ENCODE measurements at places on chromosomes 12 and 14.
A peak's percentile ranks its signal among the peaks of the same experiment; 100 is the strongest.

- DNase-seq: no peak
Measured at GRCh38 chr14:32226056-32226455, 23.0 kb upstream of the RNU6-8 start.

DNA sequence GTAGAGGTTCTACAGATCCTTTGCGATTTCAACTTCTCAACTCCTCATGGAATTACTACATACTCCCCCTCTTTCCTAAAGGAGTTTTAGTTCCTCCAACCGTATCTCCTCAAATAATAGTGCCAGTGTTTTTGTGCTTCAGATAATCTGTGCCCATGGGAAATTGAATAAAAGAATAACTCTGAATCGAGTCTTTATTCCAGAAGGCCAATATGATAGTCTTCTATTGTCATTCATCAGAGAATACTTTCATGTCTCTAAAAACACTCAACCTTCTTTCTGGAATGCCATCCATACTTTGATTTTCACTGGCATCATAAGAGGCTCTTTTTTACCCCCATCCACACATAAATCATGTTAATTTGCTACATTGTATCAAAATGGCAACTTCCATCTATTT is 911.3 kb upstream of the USP15 start:
- DNase-seq: no peak

- DNase-seq: no peak
Measured at GRCh38 chr14:19974844-19975243, 547 bp upstream of the OR4K15 start.

DNA sequence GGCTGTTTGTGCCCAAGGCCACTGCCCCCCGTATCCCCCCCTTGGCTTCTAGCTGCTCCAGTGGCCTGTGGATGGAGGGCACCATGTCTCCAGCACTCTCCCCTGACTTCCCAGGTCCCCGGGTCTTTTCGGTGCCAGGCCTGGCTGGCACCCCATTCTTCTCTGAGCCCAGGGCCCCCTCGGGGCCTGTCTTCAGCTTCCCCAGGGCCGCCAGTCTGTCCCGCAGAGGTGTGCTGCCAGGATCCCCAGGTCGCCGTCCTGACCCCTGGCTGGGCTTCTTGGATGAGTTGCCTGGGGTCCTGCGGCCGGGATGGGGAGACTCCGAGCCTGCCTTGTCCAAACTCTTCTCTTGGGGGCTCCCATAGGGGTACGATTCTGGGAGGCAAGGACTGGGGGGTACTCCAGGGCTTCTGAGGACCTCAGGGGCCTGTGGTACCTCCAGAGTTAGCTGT is 32.5 kb downstream of the NCKAP5L start:
- DNase-seq: no peak

GRCh38 chr14:105549481-105549880 is 23.1 kb downstream of the TMEM121 start:
- no peak for DNase-seq

DNA sequence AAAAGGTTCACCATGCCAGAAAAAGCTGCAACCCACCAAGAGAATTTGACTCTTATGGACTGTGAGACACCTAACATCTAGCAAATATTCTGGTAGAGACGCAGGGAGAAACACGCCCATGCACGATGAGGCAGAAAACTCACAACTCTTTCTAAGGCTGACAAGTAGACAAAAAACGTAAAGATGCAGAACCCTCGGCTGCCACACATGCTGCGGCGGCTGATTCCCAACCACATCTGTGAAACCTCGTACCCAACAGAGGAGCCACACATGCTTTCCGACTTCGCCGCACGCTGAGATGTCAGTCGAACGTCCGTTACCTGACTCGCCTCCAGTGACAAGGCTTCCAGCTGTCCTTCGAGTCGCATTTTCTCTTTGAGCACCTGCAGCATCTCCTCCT is 21.8 kb downstream of the GOLGA3 start:
- DNase-seq: peak; percentile 26

DNA sequence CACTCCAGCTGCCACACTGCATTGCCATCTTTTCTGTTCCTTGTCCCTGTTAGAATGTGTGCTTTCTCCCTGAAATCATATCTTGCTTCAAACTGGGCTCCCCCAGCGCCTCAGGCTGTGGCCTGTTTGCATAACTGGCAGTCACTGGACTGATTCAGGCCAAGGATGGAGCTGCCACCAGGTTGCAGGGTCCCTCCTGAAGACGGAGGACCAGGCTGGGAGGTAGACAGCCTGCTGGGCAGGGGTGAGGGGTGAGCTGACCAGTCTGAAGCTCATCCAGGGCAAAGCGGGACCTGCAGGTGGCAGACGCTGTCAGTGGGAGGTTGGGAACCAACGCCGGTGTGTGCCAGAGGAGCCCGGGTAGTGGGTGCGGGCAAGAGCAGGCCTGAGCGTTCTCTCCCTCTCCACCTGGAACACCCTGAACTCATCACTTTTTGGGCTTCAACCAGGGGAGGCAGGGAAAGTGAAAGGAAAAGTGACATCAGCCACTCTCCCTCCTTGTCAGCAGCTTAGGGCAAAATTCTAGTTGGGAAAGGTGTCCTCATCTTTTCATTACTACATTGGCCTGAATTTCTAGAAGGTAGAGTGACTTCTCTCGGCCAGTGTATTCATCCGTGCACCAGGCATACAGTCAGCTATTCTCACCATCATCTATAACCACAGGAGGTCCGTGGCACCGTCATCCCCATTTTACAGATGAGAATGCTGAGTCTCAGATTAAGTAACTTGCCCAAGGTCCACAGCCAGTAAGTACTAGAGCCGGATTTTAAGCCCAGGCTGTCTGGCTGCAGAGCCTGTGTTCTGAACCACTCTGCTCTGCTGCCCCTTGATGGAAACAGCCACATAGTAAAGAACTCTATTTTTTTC is 219.1 kb downstream of the SLC41A2 start:
- DNase-seq: no peak

- no peak for DNase-seq
Measured at GRCh38 chr14:42480255-42480654, 873.6 kb downstream of the LRFN5 start.

DNA sequence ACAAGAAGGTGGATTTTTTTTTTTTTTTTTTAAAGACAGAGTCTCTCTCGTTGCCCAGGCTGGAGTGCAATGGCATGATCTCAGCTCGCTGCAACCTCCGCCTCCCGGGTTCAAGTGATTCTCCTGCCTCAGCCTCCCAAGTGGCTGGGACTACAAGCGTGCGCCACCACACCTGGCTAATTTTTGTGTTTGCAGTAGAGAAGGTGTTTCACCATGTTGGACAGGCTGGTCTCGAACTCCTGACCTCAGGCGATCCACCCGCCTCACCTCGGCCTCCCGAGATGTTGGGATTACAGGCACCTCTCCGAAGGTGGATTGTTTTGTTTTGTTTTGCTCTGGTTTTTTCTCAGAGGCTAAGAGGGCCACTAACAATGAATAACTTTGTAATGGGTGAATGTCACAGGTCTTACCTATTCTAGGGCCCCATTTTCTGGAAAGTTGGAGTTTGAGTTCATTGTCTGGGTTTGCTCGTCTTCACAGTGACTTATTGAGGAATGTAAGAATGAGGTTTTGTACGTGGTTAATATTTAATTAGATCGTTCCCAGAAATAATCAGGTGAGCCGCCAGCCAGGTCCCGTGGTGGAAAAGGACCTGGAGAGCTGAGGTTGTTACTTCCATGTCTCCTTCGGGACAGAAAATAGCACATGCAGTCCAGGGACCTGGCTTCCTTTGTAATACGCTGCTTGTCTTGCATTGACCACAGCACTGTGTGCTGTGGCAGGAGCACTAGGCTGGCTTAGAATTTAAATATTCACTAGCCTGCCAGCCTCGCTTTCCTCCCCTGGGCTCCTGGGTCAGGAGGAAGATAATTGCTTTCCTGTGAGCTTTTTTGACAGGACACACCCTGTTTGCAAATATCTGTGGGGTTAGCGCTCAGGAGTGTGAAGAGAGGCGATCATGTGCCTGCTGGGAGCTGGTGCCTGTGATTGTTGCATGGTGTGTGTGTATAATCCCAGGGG is 2.3 kb downstream of the HIP1R start:
- no peak for DNase-seq

- DNase-seq: peak; percentile 88
Measured at GRCh38 chr12:14257734-14258574, 107.5 kb upstream of the ATF7IP start.

GRCh38 chr12:90323217-90323616 is 614.6 kb upstream of the ATP2B1 start:
- no peak for DNase-seq

DNA sequence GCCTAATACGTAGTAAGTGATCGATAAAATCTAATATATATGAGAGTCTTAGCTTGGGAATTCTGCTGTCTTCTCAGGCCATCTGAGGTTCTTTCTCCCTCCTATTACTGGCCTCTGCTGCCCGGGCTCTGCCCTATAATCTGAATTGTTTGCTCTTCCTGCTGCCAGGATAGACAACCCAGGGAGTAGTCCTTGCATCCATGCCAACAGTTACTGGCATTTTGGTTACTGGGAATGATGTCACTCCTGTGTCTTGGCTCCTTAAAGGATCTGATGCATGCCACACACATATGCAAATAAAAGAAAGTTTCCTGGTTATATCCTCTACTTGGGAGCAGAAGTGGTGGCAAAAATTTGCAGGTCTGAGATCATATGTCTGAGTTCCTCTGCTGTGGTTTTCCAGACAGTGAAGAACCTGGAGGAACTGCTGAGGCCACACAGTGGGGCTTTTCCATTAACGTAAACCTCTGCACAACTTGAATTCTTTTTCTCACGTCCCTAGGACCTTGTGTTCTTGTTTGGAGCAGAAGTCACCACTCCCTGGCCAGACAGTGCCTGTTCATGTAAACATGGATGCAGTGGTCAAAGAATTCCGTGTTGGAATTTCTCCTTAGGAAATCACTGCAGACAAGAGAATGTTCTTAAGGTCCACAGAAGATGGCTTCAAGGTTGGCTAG is 320.6 kb upstream of the TBX3 start:
- no peak for DNase-seq

GRCh38 chr12:337039-337438 is 52.1 kb downstream of the KDM5A start:
- no peak for DNase-seq

- no peak for DNase-seq
Measured at GRCh38 chr12:89454080-89454848, 70.3 kb downstream of the GALNT4 start.

- peak; percentile 82 for DNase-seq
Measured at GRCh38 chr14:64504897-64505794, 576 bp downstream of the ZBTB1 start.

- no peak for DNase-seq
Measured at GRCh38 chr12:114847441-114848035, 163.6 kb upstream of the TBX3 start.

GRCh38 chr12:46158501-46158900 is 110.3 kb downstream of the SLC38A1 start:
- DNase-seq: no peak

DNA sequence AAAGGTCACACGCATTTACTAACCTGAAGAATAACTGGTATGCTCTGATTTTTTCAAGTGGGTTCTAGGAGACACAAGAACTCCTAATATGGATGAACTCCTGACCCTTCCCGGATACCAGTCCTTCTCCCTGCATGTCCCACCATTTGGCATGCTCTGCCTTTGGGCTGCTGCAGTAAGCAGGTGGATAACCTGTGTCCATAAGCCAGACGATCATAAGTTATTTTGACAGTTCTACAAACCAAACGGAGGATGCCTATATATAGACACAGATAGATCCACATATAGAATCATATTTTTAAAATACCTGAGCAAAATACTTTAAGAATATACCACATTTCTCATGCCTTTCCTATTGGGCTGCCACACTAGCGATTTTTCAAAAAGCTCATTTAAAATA is 49.4 kb downstream of the TMTC1 start:
- DNase-seq: no peak

DNA sequence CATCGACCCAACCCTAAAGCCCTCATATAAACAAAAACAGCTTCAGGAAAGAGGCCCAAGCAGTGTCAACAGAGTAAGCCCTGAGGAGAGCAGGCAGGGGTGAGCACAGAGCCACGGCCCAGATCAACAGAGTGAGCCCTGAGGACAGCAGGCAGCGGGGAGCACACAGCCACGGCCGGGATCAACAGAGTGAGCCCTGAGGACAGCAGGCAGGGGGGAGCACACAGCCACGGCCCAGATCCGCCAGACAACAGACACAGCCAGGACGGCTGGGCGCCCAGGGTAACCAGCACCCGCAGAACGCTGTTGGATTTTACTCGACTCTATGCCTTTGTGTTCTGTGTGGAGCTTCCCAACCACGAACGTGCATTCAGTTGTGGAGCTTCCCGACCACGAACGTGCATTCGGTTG is 15.0 kb downstream of the CCDC85C start:
- DNase-seq: no peak

DNA sequence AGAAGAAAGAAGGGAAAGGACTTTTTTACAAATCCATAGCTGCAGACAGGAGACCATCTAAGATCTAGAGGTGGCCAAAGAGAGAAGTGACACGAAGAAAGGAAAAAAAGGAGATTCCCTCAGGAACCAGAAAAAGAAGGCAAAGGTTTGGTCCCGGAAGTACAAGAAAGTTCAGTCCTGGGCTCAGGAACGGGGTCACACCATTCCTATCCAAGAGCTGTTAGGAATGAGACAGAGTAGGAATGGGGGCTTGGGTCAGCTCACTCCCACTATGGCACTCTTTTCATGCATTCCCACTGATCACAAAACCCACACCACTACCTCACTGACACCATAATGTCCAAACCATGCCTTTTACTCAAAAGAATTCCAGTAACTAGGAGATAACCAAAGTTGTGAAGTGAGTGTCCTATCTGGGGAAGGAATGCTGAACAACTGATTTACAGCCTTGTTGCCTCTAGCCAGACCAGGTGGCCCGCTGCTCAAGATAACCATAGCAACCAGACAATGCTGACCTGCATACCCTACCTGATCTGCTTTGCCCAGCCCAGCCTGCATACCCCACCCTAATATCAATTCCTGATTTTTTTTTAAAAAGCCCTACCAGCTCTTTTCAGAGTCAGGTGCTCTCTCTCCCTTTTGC is 8.4 kb downstream of the PPP2R3C start:
- DNase-seq: no peak

DNA sequence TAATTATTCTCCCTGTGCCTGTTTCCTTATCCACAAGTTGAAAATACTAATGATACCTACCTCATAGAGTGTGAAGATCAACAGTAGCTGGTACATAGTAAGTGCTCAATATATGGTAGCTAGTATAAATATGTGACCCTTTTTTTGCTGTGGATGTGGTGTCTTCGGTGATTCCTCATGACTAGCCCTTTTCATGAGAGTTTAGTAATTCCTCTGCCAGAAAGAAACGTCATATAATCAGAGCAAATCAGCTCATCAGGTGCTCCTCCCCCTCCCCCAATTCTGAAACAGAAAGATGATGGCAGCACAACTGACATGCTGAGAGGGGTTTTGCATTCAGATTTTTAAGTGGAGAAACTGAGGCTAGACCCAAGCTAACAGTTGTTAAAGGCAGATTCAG is 210.8 kb downstream of the SLC41A2 start:
- no peak for DNase-seq

DNA sequence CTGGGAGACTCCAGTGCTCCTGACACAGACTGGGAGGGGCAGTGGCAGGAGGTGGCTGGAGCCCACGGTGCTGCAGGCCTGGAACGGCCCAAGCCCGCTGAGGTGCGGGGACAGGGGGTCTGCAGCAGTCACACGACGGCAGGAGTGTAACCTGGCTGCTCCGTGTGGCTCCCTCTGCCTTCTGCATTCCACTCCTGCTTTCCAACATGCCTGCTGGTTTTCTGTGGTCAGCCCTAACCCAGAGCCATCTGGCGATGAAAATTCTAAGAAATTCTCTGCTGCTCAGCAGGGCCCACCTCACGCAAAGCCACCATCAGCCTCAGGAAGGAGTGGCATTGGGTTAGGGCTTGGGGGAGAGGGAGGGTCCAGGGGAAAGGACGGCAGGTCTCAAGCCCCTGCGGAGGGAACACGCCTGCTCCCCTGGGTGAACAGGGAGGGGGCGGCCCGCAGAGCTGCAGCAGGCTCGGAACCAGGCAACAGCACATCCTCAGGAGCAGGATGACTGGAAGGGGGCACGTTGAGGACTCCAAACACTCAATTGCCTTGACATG is 5.0 kb upstream of the FBRSL1 start:
- DNase-seq: no peak

All from stimulated activated CD4-positive, alpha-beta T cell treated with anti-CD3 and anti-CD28 coated beads, Interleukin-15, amount 100 ng/mL, for 48 hours (primary cell).